CD4-positive, alpha-beta T cell treated with Interleukin-17A for 1 hour (primary cell): ENCODE measurements at places on chromosomes 6 and 20.

DNA sequence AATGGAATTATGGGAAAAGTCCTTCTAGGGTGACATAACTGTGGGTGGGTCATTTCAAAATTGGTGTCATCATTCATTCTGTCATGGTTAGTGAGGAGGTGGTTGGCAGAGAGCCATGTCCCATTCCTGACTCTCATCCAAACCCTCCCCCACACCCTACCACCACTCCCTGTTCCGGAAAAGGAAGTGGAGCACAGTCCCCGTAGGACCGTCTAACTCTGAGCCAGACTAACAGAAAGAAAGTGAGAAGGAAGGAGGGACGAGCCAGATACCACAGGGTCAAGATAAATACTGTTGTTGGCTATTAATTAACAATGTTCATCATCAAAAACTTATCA is 4.8 kb downstream of the TRIM10 start:
- DNase-seq = no peak

GRCh38 chr6:31363811-31364210 is 6.8 kb upstream of the HLA-B start:
- DNase-seq = no peak

GRCh38 chr6:2716936-2717700 is 33.6 kb downstream of the MYLK4 start:
- no peak for DNase-seq

GRCh38 chr6:159110748-159111147 is 58.5 kb upstream of the FNDC1 start:
- DNase-seq = no peak
